ENCODE measurements at places on chromosomes 2 and 18. TPM values are rescaled to one million over a fixed set of nuclear protein-coding genes. Genes with fewer than 3 reads are reported as not detected.

The SERPINB12 gene
- polyA plus RNA-seq = not detected

The ID2 gene
- polyA plus RNA-seq = 325 TPM

The RBM44 gene
- 1.4 TPM for polyA plus RNA-seq

The NXPH2 gene
- 1.1 TPM for polyA plus RNA-seq

The TNFAIP6 gene
- 3.2 TPM for polyA plus RNA-seq

The VWA3B gene
- 7.8 TPM for polyA plus RNA-seq

The MAPK4 gene
- 1.5 TPM for polyA plus RNA-seq

The OTX1 gene
- 0.04 TPM for polyA plus RNA-seq

GRCh38 chr18:5152343-5153020 is 44.6 kb downstream of the AKAIN1 start:
- H3K27ac ChIP-seq = no peak overlapping the region
- H3K4me1 ChIP-seq = no peaks in the 10 kb centered on the region
- no peak for DNase-seq
- no peaks in the 10 kb centered on the region for H3K27me3 ChIP-seq
- H3K36me3 ChIP-seq = no peaks in the 10 kb centered on the region
- H3K4me3 ChIP-seq = no peak overlapping the region

DNA sequence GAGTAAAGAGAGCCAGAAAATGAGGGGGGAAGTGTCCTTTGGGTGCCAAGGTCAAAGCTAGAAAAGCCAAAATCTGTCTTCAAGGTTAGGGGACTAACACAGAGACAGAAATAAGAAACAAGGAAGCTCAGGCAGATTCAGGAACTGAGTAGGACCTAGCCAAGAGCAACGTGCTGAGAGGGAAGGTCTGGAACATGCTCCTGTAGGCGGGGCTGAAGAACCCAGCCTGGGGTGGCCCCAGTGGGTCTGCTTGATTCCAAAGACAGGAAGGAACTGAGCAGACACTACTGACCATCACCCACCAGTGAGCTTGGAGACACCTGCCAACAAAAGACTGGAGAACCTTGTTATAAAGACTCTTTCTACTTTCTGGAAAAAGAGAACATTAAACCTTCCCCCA is 105.1 kb downstream of the SP3 start:
- no peak overlapping the region for H3K4me3 ChIP-seq
- no peaks in the 10 kb centered on the region for H3K36me3 ChIP-seq
- H3K27me3 ChIP-seq = no peaks in the 10 kb centered on the region
- H3K4me1 ChIP-seq = no peaks in the 10 kb centered on the region
- DNase-seq = no peak
- H3K27ac ChIP-seq = no peak overlapping the region

DNA sequence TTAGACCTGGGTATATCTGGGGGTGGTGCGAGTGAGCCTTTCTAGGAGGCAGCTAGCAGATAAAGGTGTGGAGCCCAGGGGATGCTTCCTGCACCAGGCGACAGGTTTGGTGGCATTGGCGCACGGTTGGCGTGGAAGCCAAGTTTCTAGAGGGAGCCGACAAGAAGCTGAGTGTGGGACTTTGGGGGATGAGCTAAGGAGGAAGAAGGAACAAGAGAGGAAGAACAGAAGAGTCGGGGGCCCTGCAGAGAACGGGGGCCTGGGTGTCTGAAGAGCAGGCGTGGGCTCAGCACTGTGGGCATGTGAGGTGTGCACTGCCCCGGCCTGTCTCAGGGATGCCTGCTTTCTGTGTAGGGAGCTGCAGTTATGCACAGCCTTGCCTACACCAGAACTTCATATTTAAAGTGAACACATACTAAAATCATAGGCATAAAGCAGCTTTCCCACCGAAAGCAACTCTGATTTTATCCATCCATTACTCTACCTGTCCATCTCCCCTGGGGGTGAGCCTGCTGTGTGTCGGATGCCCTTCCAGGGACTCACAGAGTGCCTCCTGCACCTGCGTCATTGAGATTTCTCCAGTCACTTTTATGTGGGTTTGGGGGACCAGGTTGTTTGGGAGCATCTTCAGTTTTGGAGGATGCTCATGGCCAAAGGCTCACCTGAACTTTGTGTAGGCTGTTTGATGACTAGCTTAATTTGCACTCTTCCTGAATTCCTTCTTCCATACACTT is 149.7 kb downstream of the LDLRAD4 start:
- no peak overlapping the region for H3K27ac ChIP-seq
- no peak overlapping the region for H3K4me3 ChIP-seq
- DNase-seq = no peak
- no peaks in the 10 kb centered on the region for H3K27me3 ChIP-seq
- peaks cover 3% of the 10 kb centered on the region for H3K4me1 ChIP-seq

GRCh38 chr2:26401739-26402541 is at the start of gene DRC1:
DRC1 (plus strand) TSS chr2:26401920; CDS start chr2:26401990, 70 bp downstream.
- no peaks in the 10 kb centered on the region for H3K36me3 ChIP-seq
- no peaks in the 10 kb centered on the region for H3K4me1 ChIP-seq
- H3K27ac ChIP-seq = no peak within 1 kb of the TSS
- no peak within 1 kb of the TSS for H3K4me3 ChIP-seq
- H3K27me3 ChIP-seq = peaks cover 23% of the 10 kb centered on the region
- peak; percentile 68 for DNase-seq

DNA sequence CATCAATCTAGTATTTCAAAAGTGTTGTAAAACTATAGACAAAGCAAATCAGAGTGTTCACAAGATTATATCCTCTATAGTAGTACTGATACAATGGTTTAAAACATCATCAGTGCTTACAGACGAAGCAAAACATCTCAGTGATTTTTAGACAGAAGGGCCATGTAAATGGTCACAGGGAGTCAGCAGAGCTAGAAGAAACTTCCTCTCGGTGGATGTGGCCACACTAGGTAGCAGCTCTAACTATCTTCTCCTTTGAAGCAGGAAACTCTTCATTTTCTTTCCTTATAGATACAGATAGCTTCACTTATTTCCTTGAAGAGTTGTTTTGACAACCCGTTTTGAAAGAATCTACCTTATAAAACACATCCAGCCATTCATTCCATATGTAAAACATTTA is 80.4 kb upstream of the CD226 start:
- no peak for DNase-seq
- no peak overlapping the region for H3K27ac ChIP-seq
- no peaks in the 10 kb centered on the region for H3K27me3 ChIP-seq

Data from left lung (tissue), 14 donors.